ENCODE measurements at places on chromosomes 6 and 20.

DNA sequence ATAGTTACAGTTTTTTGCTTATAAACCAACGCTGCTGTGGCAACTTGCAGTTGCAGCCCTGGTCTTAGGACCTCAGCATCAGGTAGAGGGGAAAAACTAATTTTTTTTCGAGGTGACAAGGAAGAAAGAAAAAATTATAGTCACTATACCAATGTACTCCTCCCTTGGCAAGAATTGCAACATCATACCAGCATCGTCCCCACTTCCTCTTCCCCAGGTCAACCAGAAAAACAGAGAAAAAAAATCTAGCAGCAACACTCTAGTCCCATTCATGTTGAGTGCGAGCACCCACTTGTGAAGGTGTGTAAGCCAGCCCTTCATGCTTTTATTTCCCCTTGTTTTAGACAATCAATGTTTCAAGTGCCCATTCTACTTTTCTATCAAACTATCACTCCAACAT lies 13.1 kb upstream of the DCBLD1 start:
- DNase-seq = peak; percentile 37

- no peak for DNase-seq
Measured at GRCh38 chr6:215335-216034, 76.8 kb upstream of the DUSP22 start.

DNA sequence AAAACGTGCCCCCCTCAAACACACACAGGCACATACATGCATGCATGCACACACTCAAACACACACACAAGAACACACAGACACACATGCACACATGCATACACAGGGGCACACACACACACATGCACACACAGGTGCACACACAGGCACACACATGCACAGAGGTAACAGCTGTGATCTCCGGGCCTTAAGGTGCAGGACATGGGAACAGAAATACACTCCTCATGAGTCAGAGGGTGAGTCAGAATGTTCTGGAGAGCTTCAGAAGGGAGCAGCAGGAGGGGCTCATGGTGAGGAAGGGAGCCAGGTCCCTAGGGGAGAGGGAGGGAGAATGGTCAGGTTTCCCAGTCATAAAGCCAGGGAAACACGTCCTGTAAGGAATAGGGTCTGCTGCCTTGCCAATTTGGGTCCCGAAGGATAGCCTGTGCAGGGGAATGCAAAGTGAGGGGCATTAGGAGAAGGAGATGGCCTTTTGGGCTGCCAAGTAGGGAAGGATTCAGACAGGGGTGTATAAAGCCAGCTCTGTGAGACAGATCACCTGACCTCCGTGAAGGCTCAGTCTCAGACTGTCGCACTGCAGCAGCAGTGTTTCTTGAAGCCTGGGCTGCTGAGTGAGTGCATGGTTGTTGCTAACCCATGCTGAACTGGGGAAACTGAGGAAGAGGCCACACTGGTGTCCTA lies 123.9 kb downstream of the MAFB start:
- DNase-seq = peak; percentile 45

DNA sequence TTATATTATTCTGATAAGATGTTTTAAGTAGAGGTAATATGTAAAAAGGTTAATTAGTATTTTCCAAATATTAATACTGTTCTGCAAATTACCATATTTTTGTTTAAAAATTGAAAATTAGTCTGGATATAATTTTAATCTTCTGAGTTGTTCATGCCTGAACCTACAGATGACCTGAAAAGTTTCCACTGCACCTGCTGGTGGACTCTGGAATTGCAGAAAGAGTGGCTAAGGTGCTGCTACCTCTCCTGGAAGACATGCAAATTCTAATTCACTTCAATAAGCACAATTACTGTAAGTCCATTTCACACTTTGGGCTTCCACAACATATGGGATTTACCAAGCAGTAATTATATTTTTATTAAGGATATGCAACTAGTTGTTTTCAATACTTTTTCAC lies 77.7 kb upstream of the OLIG3 start:
- peak; percentile 27 for DNase-seq

- peak; percentile 87 for DNase-seq
Measured at GRCh38 chr6:146595972-146596731, 2.6 kb upstream of the ADGB start.
